ENCODE measurements at places on chromosomes 12 and 14.

DNA sequence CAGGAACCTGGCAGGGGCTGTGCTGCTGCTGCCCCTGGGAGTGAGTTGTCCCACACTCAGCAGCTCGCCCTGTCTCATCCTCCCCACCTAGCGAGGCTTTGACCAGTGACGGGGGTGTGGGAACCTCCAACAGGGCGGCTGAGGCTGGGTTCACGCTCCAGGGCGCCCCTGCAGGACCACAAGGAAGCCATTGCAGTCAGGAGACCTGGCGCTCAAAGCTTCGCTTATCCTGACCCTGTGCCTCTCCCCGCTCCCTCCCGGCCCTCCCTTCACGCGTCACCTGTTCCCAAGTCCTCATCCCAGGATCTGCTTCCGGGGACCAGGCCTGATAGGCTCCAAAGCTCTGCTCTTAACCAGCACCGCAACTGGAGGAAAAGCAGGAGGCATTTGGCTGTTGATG, 272.0 kb upstream of the SFSWAP start:
- no peak for DNase-seq

- DNase-seq, result no peak
These were observed 142.6 kb downstream of the EMP1 start for GRCh38 chr12:13339091-13339490.

GRCh38 chr12:75481774-75482173, 1.2 kb downstream of the GLIPR1 start:
- no peak for DNase-seq

- DNase-seq, result no peak
These were observed 10.2 kb downstream of the PLEKHA5 start for GRCh38 chr12:19139615-19140194.

- DNase-seq, result no peak
These were observed 6.1 kb downstream of the HOXC10 start for GRCh38 chr12:53991077-53991460.

GRCh38 chr14:89509891-89510290, 92.9 kb upstream of the FOXN3 start:
- no peak for DNase-seq

DNA sequence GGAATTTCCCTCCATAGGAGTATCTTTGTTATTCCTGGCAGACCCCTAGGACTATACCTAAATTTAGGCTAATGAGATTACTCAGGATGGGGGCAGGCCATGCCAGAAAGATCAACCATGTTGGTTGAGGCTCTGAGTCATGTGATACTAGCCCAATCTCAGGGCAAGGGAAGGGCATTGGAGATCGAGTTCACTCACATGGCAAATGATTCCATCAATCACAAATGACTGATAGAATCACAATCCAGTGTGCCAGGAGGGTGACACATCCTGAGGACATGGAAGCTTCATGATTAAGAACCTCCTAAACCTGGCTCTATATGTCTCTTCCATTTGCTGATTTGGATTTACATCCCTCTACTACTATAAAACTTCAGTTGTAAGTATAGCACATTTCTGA, 182.3 kb downstream of the NTF3 start:
- DNase-seq, result no peak

DNA sequence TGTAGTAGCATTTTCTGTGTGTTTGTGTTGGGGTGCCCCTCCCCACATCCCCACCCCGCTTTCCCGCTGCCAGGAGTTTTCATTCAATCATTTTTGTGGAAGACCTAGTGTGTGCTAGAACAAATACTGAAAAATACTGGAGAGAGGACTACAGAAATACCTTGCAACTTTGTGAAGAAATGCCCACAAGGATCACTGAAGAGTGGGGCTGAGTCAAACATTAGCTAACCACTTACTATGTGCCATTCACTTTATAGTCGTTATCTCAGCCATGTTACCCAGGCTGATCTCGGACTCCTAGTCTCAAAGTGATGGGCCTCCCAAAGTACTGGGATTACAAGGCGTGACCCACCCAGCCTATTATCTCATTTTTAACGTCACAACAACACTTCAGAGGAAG, 559 bp upstream of the LMBR1L start:
- DNase-seq, result no peak

- no peak for DNase-seq
These were observed 122.5 kb downstream of the WIF1 start for GRCh38 chr12:64998371-64999147.

DNA sequence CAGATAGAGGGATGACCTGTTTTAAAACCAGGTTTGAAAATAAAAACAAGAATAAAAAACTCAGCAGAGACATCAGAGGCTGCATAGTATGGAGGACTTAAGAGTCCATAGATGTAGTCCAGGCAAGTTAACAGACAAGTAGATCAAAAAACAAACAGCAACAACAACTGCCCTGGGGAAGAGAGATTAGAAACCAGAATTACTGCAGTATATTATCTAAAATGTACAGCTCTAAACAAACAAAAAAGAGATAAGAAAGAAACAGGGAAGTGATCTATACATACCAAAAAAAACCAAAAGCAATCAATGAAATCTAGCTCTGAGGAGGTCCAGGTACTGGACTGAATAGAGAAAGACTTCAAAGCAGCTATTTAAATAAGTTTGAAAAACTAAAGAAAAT, 48.8 kb downstream of the ACSM4 start:
- DNase-seq, result no peak

DNA sequence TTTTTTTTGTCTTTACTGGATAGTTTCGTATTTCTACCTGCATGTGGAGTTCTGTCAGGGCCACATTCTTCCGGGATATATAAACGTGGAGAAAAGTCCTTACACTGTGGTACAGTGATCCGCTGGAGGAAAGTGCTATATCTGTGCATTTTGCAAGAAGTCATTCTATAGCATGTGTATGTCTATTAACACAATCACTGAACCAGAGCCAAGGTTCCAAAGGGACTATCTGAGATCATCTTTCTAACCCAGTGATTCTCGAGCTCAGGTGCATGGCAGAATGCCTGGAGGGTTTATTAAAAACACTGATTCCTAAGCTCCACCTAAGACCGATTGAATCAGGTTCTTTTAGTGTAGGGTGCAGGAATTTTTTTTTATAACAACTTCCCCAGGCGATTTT, 354.0 kb downstream of the NRXN3 start:
- DNase-seq, result no peak

- DNase-seq, result no peak
These were observed 985.3 kb downstream of the FLRT2 start for GRCh38 chr14:86515195-86515594.

- DNase-seq, result no peak
These were observed 12.9 kb upstream of the TUBA1A start for GRCh38 chr12:49201595-49202295.

GRCh38 chr12:5512601-5512970, 80.7 kb downstream of the NTF3 start:
- DNase-seq, result no peak

GRCh38 chr12:121628037-121628436, 1.7 kb downstream of the ORAI1 start:
- no peak for DNase-seq
